Right renal cortex interstitium (tissue), 3 donors: ENCODE measurements at places on chromosomes 12 and 14. TPM values are rescaled to one million over a fixed set of nuclear protein-coding genes. Genes with fewer than 3 reads are reported as not detected.

The MLF2 gene
- polyA plus RNA-seq = 196 TPM

GRCh38 chr14:104806625-104807465, 5.9 kb downstream of the ZBTB42 start:
- DNase-seq = no peak

GRCh38 chr12:94700662-94701061, 50.3 kb upstream of the TMCC3 start:
- DNase-seq = no peak

The NAB2 gene
- 40.7 TPM for polyA plus RNA-seq

DNA sequence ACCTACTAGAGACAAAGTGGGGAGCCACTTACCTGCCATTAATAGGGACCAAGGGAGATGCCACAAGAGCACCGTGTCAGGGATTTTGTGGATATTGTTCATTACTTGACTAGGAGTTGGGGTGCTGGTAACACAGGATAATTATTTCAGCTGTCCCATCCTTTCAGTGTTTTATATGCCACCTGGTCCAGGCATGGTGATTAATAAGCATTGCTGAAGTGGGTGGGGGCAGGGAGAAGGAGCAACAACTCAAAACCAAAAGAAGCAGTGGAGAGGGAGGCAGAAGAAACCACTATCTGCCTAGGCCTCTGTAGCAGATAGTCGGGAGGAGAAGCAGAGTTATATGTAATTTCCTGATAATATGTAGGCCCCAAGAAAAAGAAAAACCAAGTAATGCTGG, 184.6 kb downstream of the NPAS3 start:
- DNase-seq = no peak

- no peak for DNase-seq
Measured at GRCh38 chr12:88238406-88238805, 96.3 kb downstream of the TMTC3 start.

The SPPL3 gene
- 87.3 TPM for polyA plus RNA-seq

DNA sequence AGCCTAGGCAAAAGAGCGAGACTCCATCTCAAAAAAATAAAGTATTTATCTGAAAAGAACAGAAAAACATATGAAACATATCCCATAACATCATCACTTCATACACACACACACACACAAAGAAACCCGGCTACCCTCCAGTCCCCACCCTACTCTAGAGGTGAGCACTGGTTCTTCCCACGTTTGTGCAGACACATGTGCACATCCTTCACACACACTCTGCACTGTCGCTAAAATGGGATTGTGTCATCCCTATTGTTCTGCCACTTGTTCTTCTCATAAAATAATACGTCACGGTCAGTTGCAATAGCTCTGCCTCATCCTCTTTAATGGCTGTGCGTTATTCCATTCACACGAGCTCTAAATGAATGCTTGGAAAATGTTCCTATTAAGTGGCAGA, 85.9 kb upstream of the ANO2 start:
- DNase-seq = no peak

- DNase-seq = no peak
Measured at GRCh38 chr12:93748672-93749383, 71.7 kb downstream of the CRADD start.

The SLC6A12 gene
- polyA plus RNA-seq = 14.5 TPM

GRCh38 chr12:62839869-62840660, 94.9 kb downstream of the PPM1H start:
- DNase-seq = no peak

- no peak for DNase-seq
Measured at GRCh38 chr12:53752621-53753020, 842 bp upstream of the CISTR start.

GRCh38 chr12:103181366-103182152, 224.1 kb downstream of the ASCL1 start:
- DNase-seq = no peak

- no peak for DNase-seq
Measured at GRCh38 chr14:72141084-72141483, 208.9 kb downstream of the RGS6 start.

DNA sequence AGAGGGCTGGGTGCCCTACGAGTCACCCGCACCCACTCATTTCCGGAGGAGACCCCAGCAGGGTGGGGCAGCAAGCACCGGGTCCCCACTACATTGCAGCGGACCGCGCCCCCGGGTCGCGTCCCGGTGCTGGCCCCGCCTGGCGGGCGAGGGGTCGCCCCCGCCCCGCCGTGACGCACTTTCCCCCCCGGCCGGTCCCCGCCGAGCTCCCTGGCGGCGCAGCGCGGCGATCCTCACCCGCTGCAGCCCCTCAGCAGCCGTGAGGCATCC, 106.1 kb downstream of the PRICKLE1 start:
- DNase-seq = no peak

- no peak for DNase-seq
Measured at GRCh38 chr14:101236496-101237251, 324.6 kb upstream of the DIO3 start.

DNA sequence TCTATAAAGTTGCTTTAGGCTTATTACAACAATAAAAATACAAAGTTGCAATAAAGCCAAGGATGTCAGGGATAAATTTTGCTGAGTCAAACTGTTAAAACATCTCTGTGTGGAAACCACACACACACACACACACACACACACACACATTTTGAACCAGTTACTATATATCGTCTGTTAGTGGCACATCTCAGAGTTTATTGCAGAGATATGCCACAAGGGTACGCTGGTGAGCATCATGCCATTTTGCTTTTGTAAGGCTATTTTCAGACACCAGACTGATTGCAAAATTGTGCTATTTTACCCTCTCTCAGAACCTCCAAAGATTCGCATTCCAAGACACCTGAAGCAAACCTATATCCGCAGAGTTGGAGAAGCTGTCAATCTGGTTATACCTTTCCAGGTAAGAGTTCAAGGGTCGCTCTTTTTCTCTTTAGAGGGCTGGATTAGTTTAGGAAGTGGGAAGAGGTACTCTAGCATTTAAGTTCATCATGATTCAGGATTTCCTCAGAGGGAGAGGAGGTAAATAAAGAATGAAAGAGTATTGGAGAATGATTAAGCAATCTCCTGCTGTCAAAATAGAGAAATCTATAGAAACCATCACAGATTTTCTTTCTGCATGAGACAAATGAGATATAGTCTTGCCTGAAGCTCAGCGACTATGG, 27.3 kb upstream of the CHPT1 start:
- no peak for DNase-seq

- no peak for DNase-seq
Measured at GRCh38 chr14:22540811-22541360, 48.1 kb downstream of the DAD1 start.

The STXBP6 gene
- polyA plus RNA-seq = 8.8 TPM

GRCh38 chr12:39619660-39620433, at the start of gene ABCD2:
Gene ABCD2 (minus strand): TSS chr12:39619803. CDS start chr12:39619615, 188 bp downstream.
- peak; percentile 55 for DNase-seq

The SPIC gene
- polyA plus RNA-seq = not detected

DNA sequence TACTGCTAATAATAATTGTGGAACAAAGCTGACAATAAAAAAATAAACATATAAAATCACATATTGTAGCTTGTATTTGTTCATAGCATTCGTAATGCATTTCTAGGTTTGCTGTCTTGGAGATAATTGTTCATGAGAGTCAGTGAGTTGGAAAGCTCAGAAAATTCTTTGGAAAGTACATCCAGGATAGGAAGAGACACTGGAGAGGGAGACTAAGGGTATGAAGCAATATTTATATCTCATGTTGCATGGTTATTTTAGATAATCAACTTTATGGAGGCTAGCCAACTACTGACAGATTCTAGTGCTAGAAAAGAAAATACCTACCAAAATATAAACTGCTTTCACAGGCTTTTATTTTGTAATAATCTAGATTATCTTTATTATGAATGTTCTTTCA, 1095.2 kb downstream of the FSCB start:
- no peak for DNase-seq

The FAIM2 gene
- polyA plus RNA-seq = 2.1 TPM

- DNase-seq = no peak
Measured at GRCh38 chr12:121789233-121789781, 4.2 kb downstream of the RHOF start.

The TSPAN8 gene
- 44.3 TPM for polyA plus RNA-seq

GRCh38 chr14:20388159-20388558, 25.1 kb downstream of the TEP1 start:
- no peak for DNase-seq

The TAS2R46 gene
- polyA plus RNA-seq = not detected

DNA sequence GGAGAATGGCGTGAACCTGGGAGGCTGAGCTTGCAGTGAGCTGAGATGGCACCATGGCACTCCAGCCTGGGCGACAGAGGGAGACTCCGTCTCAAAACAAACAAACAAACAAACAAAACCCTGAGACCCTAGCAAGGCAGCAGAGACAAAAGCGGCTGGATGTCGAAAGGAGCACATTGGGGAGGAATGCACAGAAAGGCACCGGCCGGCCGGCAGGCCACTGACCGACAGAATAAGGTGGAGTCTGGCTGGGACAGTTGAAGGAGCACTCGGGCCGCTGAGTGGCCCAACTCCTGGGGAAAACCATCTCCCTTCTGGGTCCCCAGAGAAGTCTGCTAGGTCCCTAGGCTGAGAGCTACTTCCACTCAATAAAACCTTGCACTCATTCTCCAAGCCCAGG, 256.2 kb downstream of the KIF21A start:
- no peak for DNase-seq

The CPNE6 gene
- not detected for polyA plus RNA-seq

- DNase-seq = no peak
Measured at GRCh38 chr14:92937051-92937937, 14.3 kb downstream of the CHGA start.

The CCND2 gene
- polyA plus RNA-seq = 42.2 TPM

DNA sequence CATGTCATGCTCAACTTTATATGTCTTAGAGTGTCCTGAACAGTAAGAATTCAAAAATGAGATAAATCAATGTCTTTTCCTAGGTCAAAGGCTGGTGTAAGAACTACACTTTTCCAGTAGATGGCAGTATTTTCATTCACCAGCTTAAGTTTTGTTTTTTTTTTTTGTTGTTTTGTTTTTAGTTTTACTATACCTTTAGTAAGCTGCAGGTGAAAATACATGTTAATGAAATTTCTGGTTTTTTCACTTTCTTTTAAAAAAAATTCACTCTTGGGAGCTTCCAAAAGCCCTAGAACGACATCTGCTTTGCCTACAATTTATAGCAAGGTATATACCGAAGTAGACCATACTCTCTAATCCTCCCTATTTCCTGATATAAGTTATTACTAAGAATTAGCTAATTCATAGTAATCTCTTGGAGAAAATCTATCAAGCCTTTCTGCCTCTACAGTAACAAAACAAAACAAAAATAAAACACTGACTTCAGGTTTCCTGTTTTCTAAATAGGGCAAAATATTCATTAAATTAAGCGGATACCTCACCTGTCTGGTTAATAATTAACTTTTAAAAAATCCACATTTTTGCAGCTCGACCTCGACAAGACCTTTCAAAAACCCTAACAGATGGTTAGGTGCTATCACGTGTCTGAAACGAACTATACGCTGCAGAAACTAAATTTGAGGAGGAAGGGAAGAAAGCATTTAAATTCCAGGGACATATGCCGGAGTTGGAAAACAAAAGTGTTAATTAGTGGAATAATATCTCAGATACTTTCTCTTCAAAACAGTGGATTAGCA, 2.7 kb upstream of the SAMD4A start:
- peak; percentile 31 for DNase-seq

DNA sequence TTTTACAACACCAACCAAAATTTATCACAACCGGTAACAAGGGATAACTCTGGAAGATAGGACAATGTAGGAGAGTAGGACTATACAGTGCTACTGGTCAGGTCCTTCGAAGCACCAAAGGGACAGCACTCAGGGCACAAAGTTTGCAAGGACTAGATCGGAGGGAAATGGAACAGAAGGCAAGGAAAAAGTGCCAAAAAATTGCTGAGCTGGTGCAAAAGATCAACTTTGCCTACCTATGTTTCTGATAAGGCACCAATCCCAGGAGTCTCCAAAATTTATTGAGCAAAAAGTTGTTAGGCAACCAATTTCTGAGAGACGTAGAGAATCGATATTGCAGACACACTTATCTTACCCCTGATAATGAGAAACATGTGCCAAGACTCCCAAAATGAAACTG, 160.0 kb upstream of the PLEKHA5 start:
- no peak for DNase-seq

- no peak for DNase-seq
Measured at GRCh38 chr12:92242907-92243306, 97.3 kb upstream of the BTG1 start.

GRCh38 chr14:84017495-84017894, 1512.4 kb upstream of the FLRT2 start:
- no peak for DNase-seq

The SERPINA5 gene
- polyA plus RNA-seq = 15.2 TPM

The GLS2 gene
- polyA plus RNA-seq = 1.1 TPM

The SMIM41 gene
- polyA plus RNA-seq = 0.36 TPM

- no peak for DNase-seq
Measured at GRCh38 chr14:75295061-75295461, 16.4 kb downstream of the FOS start.

DNA sequence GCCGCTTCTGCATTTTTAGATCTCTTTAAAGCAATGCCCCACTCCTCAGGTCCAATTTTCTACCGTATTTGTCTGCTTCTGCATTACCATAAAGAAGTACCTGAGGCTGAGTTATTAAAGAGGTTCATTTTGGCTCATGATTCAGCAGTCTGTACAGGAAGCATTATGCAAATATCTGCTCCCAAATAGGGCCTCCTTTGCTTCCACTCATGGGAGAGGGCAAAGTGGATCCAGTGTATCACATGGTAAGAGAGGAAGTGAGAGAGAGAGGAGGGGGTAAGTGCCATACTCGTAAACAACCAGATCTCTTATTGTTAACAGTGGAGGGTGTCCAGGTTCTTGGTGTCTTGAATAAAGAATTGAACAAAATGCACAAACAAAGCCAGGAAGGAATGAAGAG, 316.1 kb upstream of the SEL1L start:
- no peak for DNase-seq

The ARMH4 gene
- polyA plus RNA-seq = 92.1 TPM

DNA sequence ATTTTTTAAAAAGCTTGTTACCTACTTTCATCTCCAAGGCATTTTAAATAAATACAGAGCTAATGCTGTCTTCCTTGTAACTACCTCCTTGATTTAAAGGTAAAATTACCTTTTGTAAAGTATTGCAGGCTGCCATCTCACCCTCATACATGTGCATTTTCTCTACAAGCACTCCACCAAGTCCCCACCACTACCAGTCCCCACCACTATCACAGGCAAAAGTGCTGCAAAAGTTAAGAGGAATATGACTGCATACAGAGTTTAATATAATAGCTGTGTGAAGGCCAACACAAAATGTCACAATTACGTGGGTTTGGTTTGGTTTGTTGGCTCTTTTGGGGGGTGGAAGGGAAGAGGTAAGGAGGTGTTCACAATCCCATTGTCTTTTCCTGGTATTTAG, 9.6 kb downstream of the SIX1 start:
- DNase-seq = no peak

GRCh38 chr14:71141701-71142374, 234.6 kb downstream of the PCNX1 start:
- no peak for DNase-seq

The ATF1 gene
- 55.7 TPM for polyA plus RNA-seq

The PMCH gene
- polyA plus RNA-seq = 0.76 TPM

The RNASE7 gene
- polyA plus RNA-seq = 0.74 TPM

- no peak for DNase-seq
Measured at GRCh38 chr12:97046901-97047300, 139.8 kb downstream of the NEDD1 start.

The KRT72 gene
- not detected for polyA plus RNA-seq

GRCh38 chr12:2169940-2170339, 117.2 kb downstream of the CACNA1C start:
- no peak for DNase-seq

- no peak for DNase-seq
Measured at GRCh38 chr12:117105902-117106301, 6.7 kb upstream of the TESC start.
